Calu3 (cell line): ENCODE measurements at places on chromosomes 5 and 9.

- DNase-seq: no peak
Measured at GRCh38 chr5:79464695-79465332, 49.1 kb downstream of the HOMER1 start.

DNA sequence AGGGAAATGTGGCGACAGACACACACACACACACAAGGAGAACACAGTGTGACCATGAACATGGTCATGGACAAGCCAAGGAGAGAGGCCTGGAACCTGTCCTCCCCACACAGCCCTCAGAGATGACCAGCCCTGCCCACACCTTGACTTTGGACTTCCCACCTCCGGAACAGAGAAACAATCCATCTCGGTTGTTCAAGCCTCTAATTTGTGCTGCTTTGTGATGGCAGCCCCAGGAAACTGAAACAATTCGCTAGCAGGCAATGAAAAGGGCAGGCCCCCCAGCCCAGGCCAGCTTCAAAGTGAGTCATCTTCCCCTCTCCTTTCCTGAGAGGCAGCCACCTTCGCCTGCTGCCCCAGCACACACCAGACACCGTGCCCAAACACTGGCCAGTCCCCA, 47.7 kb downstream of the NSUN2 start:
- no peak for DNase-seq

- peak; percentile 41 for DNase-seq
Measured at GRCh38 chr5:96093340-96093739, 131.7 kb upstream of the ELL2 start.

GRCh38 chr5:94192658-94193391, 425.6 kb downstream of the KIAA0825 start:
- DNase-seq: no peak

GRCh38 chr9:130117816-130118632, 54.2 kb upstream of the NCS1 start:
- DNase-seq: no peak

DNA sequence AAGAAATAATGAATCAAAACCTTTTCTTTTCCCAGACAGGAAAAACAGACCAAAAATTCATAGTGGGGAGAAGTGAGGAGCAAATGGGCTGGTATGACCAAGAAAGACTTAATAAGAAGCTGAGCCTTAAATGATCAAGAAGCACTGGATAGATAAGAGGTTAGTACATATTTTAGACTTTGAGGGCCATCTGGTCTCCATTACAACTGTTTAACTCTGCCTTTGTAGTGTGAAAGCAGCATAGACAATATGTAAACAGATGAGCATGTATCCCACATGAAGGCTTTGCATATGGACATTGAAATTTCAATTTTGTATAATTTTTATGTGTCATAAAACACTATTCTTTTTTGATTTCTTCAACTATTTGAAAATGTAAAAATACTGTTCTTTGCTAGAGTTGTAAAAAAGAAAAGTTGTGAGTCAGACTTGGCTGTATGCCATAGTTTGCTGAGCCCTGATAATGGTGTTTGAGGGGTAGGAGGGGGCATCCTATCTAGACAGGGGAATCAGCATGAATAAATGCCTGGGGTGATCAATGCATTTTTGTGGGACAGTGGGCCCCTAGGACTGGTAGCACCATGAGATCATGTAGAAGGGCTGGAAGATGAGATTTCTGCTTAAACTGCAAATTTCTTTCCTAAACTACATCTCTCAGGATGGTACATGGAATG, 91.8 kb upstream of the GPR151 start:
- DNase-seq: no peak

DNA sequence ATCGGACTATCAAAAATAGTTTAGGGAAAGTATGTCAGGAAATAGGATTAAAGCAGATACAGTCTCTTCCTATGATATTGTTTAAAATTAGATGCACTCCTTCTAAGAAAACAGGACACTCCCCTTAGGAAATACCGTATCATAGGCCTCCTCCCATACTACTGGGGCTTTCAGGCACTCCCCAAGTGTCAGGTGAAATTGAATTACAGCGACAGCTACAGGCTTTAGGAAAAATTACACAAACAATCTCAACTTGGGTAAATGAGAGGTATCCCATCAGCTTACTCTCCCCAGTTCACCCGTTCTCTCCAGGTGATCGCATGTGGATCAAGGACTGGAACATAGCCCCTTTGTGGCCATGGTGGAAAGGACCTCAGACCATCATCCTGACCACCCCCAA, 110.4 kb upstream of the EPB41L4A start:
- no peak for DNase-seq

DNA sequence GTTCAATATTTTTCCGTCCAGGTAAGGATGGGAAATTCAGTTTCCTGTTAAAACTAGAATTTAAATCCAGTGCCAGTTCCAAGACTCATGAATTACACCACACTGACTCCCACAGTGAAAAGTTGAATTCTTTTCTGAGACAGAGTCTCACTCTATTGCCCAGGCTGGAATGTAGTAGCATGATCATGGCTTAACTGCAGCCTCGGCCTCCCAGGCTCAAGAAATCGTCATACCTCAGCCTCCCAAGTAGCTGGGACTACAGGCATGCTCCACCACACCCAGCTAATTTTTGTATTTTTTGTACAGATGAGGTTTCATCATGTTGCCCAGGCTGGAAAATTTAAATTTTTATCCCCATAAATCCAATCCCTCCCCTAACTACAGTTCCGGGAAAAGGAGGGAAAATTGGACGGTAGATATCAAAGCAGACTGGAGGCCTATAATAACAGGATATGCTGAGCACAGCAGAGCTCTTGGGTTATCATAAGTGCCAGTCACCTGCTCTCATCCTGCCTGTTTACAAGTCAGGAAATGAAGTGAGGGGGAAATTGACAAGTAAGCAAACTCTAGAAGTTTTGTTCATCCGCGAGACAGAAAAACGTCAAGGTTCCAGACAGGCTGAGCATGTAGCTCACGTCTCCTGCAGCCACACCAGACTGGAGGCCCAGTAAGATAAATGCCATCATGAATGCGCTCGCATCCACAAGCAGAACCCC, 105.7 kb downstream of the UGCG start:
- DNase-seq: no peak

GRCh38 chr9:98900725-98901124, 43.0 kb upstream of the COL15A1 start:
- no peak for DNase-seq

DNA sequence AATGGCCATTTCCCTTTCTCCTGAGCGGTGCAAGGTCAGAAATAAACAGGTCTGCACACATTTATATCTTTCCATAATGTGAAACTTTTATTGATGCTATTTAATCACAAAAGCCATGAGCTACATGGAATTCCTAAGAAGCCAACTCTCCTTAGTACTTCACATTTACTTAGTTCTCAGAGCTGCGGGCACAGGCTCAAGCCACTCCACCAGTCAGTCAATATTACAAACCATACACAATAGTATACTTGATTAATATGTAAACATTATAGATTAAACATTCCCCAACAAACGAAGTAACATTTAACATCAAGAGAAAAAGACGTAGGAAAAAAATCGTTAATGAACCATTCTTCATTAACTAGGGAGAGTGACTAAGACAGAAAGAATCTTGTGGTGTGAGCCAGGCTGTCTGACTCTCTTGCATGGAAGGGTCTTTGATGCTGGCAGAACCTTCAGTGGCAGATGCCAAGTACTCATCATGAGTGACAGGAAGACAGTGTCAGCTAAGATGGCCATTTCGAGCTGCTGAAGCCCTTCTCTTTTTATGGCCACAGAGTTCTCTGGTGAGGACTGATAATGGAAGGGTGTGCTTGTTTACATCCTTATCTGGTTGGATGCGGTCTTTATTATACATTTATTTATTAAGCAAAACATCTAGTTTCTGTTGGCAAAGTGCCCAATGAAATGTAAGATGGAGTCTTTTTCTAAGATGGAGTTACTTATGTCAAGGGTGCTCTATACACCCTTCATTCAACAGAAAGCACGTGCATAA, 115.5 kb upstream of the TUT7 start:
- peak; percentile 34 for DNase-seq

- no peak for DNase-seq
Measured at GRCh38 chr5:159301466-159301865, 28.8 kb downstream of the IL12B start.

DNA sequence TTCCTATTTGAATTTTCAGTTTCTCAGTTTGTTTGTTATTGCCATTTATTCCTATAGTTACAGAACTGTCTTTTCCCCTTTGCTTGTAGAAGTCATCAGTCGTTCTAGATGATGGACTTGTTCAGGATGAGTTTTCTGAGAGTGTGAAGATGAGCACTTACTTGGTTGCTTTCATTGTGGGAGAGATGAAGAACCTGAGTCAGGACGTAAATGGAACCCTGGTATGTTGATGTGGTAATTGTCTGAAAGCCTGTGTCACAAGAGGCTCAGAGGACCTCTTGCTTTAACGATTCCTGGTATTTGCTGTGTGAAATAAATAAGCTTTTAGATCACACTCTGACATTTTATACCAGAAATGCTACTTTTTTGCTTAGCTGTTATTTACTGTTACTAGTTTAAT, 50.6 kb downstream of the LNPEP start:
- no peak for DNase-seq

GRCh38 chr5:1884678-1885403, 2.1 kb upstream of the IRX4 start:
- DNase-seq: no peak

DNA sequence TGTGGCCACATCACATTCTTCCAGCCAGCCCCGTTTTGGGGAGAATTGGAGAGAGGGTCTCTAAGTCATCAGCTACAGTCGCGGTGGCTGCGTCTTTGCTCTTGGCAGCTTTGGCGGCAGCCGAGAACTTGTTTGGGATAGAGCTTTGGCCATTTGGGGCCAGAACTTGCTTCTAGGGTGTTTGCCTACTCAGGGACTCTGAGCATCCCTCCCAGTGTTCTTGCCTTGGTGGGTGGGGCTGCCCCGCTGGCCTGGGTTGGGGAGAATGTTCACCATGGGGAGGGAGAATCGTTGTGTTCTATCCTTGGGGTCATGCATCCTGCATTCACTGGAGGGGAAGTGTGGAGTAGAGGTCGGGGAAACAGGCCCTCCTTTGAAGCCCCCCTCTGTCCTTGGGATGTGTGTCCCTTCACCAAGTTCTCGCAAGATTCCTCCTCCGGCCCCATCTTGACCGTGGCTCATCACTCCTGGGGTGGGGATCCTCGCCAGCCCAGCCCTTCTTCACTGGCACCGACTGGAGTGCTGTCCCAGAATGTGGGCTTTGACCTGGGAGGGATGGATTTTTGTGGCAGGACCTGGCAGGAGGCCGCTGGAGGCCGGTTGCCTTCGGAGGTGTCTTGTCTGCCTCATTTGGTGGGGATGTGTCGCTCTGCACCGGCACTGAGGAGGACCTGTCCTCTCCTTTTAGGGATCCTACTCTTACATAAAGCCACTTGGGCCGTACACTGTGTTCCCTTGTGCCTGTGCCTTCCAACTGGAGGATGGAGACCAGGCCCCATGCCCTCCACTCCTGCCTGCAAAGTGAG, 3.5 kb downstream of the PHF2 start:
- no peak for DNase-seq

DNA sequence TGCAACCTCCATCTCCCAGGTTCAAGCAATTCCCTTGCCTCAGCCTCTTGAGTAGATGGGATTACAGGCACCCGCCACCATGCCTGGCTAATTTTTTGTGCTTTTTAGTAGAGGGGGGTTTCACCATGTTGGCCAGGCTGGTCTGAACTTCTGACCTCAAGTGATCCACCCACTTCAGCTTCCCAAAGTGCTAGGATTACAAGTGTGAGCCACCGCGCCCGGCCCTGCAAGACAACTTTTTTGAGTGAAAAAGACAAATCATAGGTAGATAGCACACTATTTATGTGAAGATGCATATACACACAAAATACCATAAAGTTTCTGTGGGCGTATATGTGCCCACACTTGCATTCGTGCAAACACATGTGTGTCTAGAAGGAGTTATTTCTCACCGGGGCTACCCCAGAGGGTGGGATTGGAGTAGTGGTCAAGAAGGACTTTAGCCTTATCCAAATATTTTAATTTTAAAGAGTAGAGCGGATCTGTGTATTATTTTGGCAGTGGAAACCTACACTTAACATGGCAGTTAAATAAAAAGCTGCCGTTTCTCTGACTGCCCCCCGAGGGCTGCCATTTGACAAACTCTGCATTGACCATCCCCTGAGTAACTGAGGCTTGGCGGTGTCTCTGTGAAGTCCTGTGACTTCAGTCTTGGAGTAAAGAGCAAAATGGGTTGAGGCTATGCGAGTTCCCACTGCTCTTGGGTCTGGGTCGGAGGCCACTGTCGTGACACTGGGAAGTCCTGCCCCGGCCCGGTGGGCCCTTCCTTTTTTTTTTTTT, 93.4 kb upstream of the PTCH1 start:
- DNase-seq: no peak

GRCh38 chr5:156764176-156764971, 85.7 kb upstream of the PPP1R2B start:
- no peak for DNase-seq

- no peak for DNase-seq
Measured at GRCh38 chr5:150628936-150629485, 11.4 kb upstream of the SYNPO start.

- no peak for DNase-seq
Measured at GRCh38 chr9:34589636-34590380, at the start of gene CNTFR. TSS of gene CNTFR (minus strand) at chr9:34589724. CDS start at chr9:34568981, 20,743 bp downstream.

DNA sequence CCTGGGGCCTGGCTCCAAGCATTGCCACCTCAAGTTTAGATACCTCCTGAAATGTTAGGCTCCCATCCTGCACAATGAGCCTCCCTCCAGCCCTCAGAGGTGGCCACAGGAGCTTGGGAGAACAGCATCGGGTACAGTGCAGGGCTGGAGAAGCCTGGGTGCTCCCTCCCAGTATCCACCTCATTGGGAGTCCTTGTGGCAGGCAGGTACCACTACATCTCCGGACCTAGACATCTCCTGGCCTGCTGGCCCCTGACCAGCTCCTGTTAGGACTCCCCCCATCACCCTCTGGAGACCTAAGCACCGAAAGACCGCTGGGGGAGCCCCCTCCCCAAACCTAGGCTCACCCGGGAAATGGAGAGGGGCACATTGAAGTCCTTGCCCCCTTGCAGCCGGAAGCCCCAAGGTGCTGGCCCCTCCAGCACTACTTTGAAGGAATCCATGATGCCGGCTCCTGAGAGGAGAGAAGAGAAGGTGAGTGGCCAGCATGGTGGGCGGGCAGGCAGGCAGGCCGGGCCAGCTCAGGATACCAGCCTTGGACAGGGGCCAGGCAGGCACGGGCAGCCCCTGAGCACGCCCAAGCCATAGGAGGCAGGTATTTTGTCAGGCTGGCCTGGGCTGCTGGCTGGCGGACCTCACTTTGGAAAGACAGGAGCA, 1.2 kb downstream of the PDLIM7 start:
- peak; percentile 75 for DNase-seq

GRCh38 chr5:111223101-111223786, 940 bp upstream of the CAMK4 start:
- no peak for DNase-seq

DNA sequence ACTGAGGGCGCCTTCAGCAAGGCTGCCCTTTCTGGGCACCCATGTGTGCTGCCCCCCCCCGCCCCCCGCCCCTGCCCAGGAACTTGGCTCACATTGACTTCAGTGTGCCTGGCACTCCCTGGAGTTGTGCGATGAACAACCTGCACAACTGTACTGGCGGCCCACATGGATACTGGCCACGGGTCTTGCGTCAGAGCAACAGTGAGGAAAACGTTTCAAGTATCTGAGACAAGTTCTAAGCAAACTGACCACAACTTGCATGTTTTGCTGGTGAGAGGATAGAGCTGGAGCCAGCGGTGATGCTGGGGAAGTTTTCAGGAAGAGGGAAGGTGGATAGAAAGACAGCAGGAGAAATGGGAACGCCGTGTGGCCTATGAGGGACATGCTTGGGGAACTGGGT, 45.4 kb downstream of the HABP4 start:
- no peak for DNase-seq

- no peak for DNase-seq
Measured at GRCh38 chr5:140795259-140795641, 598 bp downstream of the PCDHA2 start.

GRCh38 chr5:92916036-92916435, 665.0 kb downstream of the NR2F1-AS1 start:
- no peak for DNase-seq
